Renal cortical epithelial cell (primary cell): ENCODE measurements at places on chromosomes 16 and 17.
A peak's percentile ranks its signal among the peaks of the same experiment; 100 is the strongest.

DNA sequence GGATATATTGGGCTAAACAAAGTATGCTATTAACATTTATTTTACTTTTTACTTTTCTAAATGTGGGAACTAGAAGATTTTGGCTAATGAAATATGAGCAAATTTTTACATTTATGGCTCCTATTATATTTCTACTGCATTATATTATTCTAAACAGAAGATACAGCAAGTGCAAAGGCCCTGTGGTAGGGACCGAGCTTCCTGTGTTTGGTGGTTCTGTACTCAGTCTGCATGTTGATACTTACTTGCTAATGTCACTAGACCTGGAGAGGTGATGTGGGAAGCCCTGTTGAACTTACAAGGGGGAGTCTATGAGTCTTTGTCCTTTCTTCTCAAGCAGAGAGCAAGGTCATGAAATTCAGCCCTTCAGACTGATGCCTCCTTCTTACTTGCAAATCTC is 10.0 kb upstream of the IRX3 start:
- no peak for DNase-seq

DNA sequence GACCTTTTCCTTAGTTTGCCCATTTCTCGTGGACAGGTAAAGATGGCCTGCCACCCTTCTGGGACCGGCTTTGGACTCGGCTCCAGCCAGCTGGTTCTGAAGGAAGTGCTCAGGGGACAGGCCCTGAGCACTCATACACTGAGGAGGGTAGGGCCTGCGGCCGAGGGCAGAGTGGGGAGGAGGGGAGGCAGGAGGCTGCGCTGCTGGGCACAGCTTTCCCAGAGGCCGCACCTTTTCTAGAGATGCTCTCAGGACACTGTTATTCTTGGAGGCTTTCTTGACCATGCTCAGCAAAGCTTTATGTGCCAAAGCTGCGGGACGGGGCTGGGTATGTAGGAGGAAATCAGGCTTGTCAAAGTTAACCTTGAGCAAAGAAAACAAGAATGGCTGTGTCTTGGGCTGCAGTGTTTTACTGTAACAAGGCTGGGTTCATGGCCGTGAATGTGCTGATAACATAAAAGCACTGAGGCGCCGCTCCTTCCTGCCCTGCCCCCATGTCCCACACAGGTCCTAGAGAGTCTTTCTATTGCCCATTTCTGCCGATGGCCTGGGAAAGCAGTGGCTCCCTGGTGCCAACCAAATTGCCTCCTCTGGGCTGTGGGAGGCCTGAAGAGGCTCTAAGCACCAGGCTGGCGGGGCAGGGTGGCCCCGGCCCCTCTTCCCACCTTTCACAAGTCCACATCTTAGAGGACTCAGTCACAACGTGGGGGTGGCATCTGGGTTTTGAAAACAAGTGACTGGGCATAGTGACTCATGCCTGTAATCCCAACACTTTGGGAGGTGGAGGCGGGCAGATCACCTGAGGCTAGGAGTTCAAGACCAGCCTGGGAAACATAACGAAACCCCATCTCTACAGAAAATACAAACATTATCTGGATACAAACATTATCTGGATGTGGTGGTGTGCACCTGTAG is 22.3 kb upstream of the TIMP2 start:
- DNase-seq = peak; percentile 73

DNA sequence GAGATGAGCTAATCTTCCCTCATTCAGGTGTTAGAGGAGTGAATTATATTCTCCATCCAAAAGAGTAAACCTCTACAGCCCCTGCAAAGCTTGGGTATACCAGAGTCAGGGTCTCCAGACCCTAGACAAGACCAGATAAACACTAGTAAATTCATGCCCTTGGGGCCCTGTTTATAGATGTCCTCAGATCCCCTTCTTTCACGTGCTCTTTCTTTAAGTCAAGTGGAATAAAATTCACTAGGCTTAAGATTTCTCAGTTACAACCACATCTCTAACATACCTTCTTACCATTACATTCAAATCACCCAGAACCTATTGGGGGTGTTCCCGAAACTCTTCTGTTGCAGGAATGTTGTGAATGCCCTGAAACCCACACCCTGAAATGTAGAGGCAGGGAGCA is 2.2 kb upstream of the C17orf58 start:
- DNase-seq = no peak

- no peak for DNase-seq
These were observed 31.4 kb downstream of the CACNG4 start for GRCh38 chr17:66995944-66996343.

GRCh38 chr16:8866884-8867215 is 2.0 kb downstream of the CARHSP1 start:
- no peak for DNase-seq

GRCh38 chr17:56577190-56577842 is 16.2 kb upstream of the NOG start:
- DNase-seq = no peak

GRCh38 chr17:223723-224471 is 42.4 kb upstream of the DOC2B start:
- DNase-seq = no peak

DNA sequence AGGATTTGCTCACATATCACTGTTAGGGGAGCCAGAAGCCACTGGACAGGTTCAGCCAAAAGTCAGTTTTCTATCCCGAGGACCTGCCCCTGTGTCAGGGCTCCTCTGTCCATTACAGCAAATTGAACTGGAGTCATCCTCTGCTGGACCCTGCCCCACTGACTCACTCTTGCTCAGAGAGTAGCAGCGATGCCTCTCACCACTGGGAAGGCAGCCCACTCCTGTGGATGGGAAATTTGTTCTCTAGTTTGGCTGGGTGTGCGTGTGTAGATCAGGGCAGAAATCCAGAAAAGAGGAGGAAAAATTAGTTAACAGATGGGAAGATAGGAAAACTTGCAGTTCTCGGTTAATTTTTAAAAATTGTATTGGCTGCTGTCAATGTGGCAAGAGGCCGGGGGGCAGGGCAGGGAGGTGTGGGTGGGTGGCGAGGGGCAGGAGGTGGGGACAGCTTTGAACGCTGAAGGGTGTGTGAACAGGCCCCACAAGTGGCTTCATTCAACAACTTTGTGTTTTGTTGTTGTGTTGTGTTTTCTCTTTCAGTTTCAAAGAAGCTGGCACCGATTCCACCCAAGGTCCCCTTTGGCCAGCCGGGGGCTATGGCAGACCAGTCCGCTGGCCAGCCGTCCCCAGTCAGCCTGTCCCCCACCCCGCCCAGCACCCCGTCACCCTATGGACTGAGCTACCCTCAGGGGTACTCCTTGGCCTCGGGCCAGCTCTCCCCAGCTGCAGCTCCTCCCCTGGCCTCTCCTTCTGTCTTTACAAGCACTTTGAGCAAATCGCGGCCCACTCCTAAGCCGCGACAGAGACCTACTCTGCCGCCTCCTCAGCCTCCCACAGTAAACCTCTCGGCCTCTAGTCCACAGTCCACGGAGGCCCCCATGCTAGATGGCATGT is 33.6 kb downstream of the ELAC2 start:
- peak; percentile 2 for DNase-seq
